ENCODE measurements at places on chromosomes 5 and 9. TPM values are rescaled to one million over a fixed set of nuclear protein-coding genes. Genes with fewer than 3 reads are reported as not detected.

Gene GNA14
- total RNA-seq: 0.11 TPM

Gene SSBP2
- total RNA-seq: 3.5 TPM

Gene SMIM33
- total RNA-seq: 0.30 TPM

DNA sequence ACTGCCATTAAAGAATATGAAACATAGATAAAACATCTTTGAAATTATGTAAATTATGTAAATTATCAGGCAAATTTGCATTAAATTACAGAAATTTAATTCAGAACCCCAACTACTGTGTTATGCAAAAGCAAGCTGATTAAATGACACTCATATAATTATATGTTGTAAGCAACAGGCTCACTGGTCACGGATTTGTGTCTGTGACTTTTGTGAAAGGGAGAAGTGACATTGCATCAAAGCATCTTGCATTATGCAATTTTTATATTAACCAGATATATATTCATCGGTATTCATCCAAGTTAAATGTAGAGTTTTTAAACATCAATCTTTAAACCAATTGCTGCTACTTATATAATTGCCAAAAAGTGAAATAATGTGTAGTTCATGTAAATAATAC lies 13.0 kb upstream of the GLIPR2 start:
- DNase-seq: no peak

GRCh38 chr5:116456036-116456435 lies 118.6 kb downstream of the SEMA6A start:
- no peak for DNase-seq

Data from activated T-cell treated with anti-CD3 and anti-CD28 coated beads, Interleukin-2, amount 50 U/mL, for 4 hours (primary cell).